ENCODE measurements at places on chromosomes 4 and X.

DNA sequence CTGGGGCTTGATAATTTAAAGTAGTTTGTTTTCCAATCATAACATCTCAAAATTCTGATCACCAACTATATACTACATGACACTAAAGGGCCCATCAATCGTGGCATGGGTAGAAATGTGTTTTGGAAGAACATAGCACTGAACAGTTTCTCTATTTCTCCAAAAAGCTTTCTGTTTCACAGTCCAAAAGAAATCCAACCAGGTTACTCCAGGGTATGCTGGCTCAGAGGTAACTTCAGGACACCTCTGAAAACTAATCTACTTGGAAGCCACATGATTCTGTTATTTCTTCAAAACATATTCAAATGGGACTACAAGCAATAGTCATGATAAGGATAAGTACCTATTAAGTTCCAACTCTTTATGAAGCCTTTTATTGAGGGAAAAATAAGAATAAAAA is 8.3 kb downstream of the PHKA1 start:
- DNase-seq = no peak

- no peak for DNase-seq
Observed at GRCh38 chr4:38163216-38164006, 203.2 kb downstream of the PTTG2 start.

GRCh38 chr4:173074501-173074946 is 94.1 kb upstream of the GALNT7 start:
- peak; percentile 85 for DNase-seq

DNA sequence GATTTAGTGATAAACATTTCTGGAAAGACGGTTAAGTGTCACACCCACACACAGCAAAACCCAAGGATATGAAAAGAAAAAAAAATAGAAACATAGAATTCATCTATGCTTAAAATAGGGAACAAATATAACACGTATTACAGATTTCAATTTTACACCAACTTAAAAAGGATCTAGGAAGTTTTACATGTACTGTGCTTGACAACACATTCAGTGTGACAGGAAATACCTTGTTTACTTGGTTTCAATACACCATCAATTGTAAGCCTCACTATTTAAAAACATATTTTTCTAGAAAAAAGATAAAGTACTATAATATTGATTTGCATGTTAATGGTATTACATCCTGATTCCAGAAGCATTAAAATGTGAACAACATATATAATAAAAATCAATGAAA is 77.0 kb upstream of the SPRY1 start:
- DNase-seq = no peak

- DNase-seq = no peak
Observed at GRCh38 chr4:169418846-169419245, 148.1 kb upstream of the SH3RF1 start.

- no peak for DNase-seq
Observed at GRCh38 chrX:50054147-50054546, 131.8 kb downstream of the CLCN5 start.

- DNase-seq = no peak
Observed at GRCh38 chrX:1416965-1417760, 25.2 kb upstream of the SLC25A6 start.

GRCh38 chrX:49710744-49711319 is 15.0 kb upstream of the PAGE1 start:
- DNase-seq = no peak

DNA sequence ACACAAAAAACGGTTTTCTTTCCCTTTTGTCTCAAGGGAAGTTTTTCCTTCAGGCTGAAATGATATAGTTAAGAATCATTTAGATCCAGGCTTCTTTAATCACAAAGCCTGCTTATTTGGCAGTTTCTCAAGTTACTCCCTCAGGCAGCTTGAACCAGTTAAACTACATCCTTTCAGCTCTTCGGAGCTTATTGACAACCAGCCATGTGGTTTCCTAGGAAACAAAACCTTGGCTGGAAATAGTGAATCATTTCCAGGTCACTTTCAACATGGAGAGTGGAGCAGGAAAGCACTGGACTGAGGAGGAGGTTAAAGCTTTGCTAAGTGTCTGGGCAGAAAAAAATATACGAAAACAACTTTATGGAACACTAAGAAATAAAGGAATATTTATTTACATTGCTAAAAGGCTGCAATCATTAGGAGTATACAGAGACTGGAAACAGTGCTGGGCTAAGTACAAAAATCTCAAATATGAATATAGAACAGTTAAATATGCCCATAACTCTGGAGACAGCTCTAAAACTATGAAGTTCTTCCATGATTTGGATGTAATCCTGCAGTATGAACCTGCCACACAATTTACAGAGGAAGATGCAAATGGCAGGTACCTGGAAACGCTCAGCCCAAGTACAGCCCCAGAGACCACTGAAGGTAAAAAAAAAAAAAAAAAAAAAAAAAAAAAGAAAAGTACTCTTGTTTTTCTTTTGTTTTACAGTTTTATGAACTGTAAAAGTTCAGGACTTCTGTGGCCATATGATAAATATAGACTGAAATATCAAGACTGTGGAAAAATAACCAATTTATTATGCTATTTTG is 23.2 kb upstream of the AASDH start:
- peak; percentile 95 for DNase-seq

DNA sequence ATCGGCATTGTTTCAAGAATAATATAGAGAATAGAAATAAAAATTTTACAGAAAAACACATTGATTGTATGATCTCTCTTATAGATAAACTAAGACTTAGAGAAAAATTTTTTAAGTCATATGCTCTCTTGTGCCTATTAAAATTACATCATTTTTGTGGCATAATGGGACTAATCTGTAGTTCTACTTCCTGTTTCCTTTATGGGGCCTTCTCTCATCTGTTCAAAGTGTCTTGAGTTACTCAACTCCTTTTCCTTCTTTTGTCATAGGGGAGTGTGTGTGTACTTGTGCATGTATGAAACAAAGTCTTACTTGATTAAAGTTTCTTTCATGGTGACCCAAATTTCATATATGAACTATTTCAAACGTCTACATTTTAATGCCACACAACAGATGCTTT is 1448.9 kb upstream of the TENM3 start:
- no peak for DNase-seq

DNA sequence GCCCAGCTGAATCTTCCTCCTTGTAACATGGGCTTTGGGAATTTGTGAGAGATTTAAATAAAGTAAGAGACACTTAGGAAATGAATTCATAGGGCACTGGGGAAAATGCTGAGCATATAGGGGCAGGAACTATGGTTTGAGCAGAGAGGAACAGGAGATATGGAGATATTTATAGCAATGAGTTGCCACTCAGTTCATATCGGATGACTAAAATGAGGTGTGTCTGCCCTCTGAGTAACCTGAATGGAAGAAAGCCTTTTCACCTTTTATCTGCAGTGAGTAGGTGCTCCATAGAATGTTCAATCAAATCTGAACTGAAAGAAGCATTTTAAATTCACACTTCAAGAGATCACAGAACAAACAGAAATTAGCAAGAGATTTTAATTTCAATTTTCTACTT is 105.7 kb downstream of the CEP44 start:
- no peak for DNase-seq

DNA sequence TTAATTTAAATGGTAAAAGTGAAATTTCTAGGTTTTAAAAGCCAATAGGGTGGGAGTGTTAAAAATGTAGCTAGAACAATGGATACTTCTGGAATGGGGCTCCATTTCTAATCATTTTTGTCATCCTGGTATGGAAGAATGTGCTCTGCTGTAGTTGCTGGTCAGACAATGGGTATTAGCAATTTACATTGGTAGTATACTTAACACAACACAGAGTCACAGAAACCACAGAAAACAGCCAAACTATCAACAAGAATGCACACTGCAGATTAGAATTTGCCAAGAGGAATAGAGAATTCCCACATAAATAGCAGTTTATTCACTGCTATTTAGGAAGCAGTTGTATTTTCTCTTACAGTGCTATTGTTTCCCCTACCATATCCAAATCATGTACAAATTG is 319.6 kb downstream of the PPP3CA start:
- DNase-seq = no peak

GRCh38 chrX:149982310-149982709 is 44.0 kb upstream of the EOLA2 start:
- DNase-seq = no peak

- DNase-seq = no peak
Observed at GRCh38 chr4:138236037-138236436, 6.1 kb downstream of the SLC7A11 start.

GRCh38 chr4:55277011-55277410 is 69.0 kb upstream of the SRD5A3 start:
- no peak for DNase-seq

DNA sequence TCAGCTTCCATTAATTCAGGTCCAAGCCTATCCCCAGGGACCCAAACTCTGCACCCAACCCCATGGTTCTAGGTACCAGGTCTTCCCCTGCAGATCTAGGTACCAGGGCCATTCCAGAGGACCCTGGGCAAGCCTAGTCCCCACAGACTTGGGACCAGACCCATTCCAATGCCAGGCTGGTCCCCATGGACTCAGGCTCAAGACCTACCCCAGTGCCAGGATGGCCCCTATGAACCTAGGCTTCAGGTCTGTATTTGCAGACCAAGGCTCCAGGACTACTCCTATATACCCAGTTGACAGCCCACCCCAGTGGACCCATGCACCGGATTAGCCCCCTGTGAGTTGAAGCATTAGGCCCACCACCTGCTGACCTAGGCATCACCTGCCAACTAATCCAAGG is 8.9 kb downstream of the MTHFD2L start:
- DNase-seq = no peak

- no peak for DNase-seq
Observed at GRCh38 chrX:12802741-12803140, 11.5 kb downstream of the PRPS2 start.

- DNase-seq = no peak
Observed at GRCh38 chr4:46839128-46839527, 69.9 kb downstream of the COX7B2 start.

GRCh38 chrX:7334253-7334935 is 186.4 kb upstream of the PUDP start:
- DNase-seq = peak; percentile 22

DNA sequence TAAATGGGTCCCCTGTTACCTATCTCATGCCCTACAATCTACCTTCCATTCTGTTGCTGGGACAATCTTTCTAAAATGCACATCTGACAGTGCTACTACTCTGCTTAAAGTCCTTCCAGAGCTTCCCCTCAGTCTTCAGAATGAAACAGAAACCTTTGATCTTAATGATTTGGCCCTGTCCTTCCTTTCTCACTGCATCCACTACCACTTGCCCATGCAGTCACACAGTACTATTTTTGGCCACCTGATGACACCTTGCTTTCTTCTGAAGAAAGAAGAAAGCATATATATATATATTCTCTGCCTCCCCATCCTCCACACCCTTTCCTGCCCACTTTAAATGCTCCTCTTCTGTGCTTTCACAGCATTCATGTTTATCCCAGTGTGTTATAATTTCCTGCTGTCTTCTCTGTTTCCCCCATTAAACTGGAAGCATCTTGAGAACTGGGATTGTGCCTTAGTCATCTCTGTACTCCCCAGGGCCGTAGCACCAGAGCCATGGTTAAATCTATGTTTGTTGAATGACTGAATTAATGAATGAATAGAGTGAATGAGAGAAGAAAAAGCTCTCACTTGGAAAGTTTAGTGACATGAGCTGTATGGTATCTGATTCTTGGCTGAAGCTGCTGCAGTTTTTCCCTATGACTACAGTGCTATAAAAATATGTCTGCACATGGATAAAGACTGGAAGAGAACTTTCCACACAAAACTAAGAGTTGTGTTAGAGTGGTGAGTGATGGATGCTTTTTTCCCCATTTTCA is 56.2 kb downstream of the RTL9 start:
- no peak for DNase-seq

DNA sequence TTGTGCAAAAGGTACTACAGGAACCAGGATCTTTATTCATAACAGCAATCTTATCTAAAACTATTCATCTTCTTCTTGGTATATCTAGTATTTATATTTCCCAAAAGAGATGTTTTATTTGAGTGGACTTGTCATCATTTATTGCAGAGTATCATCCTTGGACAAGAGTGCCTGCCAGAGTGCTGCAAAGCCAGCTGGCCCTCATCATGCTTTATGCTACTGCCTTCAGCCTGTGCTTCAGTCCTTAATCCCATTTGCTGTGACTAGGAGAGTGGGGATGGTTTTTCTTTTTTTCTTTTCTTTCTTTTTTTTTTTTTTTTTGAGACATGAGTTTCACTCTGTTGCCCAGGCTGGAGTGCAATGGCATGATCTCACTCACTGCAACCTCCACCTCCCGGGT is 33.5 kb upstream of the ELF2 start:
- DNase-seq = no peak

- peak; percentile 3 for DNase-seq
Observed at GRCh38 chrX:120560405-120560841, 339 bp downstream of the CUL4B start.

DNA sequence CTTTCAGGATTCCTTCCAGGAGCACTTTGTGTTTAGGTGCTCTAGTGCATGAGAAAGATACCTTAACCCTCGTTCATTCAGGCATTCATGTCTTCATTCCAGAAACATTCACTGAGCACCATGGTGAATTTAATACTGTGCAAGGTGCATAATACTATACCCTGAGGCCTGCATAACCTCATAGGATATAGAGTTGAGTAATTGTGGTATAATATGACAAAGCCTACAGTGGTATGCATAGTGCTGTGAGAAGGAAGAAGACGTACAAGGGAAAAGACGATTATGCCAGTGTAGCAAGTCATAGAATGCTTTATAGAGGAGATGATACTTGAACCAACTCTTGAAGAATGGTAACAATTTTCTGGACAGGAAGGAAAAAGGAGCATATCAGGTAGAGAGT is 34.3 kb downstream of the MTM1 start:
- no peak for DNase-seq

DNA sequence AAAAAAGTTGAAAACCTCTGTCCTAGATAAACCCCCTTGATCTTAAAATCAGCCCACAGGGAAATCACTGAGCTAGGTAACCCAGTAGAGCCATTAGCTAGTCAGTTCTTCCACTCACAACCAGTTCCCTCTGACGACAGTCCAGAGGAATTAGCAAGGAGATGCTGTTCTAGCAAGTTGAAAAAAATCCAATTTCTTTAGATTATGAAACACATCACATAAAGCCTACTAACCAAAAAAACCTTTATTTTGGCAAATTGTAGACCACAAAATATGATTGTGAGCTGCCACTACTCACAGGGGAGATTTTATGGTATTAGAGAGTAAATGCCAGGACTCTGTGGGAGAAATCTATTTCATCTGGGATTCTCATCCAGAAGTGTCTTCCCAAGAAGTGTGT is 22.6 kb downstream of the ADAMTS3 start:
- no peak for DNase-seq

DNA sequence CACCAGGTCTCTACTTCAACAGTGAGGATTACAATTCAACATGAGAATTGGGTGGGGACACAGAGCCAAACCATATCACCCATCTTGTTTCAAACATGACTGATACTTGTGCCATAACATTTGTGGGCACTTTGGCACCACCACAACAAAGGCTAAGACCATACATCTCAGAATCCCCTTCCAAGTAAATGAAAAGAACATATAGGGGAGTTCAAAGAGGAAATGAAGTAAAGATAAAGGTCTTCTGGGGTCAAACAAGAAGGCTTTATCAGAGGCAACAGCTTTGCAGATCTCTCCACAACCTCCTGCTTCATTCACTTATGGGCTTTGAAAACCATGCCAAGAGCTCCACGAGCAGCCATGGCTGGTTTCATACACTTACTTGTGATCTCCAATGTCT is 122.7 kb downstream of the ANKRD50 start:
- no peak for DNase-seq

Data from non-pigmented ciliary epithelial cell (primary cell).